K562 (cell line): ENCODE measurements at places on chromosomes 1 and 21.
A peak's percentile ranks its signal among the peaks of the same experiment; 100 is the strongest.

DNA sequence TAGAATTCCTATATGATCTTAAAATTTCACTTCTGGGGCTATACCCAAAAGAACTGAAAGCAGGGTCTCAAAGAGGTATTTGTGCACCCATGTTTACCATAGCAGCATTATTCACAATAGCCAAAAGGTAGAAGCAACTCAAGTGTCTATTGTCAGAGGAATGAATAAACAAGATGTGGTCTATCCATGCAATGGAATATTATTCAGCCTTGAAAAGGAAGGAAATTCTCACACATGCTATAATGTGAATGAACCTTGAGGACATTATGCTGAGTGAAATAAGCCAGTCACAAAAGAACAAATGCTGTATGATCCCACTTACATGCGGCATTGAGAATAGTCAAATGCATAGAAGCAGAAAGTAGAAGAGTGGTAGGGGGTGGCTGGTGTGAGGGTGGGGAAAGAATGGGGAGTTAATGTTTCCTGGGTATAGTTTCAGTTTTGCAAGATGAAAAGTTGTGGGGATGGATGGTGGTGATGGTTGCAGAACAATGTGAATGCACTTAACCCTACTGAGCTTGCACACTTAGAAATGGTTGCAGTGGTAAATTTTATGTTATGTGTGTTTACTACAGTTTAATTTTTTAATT lies 122.4 kb downstream of the TOMM20 start:
- no peak for DNase-seq
- H3K4me3 ChIP-seq: no peak overlapping the region
- no peak overlapping the region for H3K27ac ChIP-seq
- no peaks in the 10 kb centered on the region for H3K27me3 ChIP-seq
- H3K36me3 ChIP-seq: no peaks in the 10 kb centered on the region

- DNase-seq: no peak
- no peaks in the 10 kb centered on the region for H3K4me1 ChIP-seq
- no peak overlapping the region for H3K4me3 ChIP-seq
These were observed 318.4 kb downstream of the AJAP1 start for GRCh38 chr1:4972761-4973320.

- peaks cover 38% of the 10 kb centered on the region for H3K4me1 ChIP-seq
- peak; percentile 74 for DNase-seq
- no peaks in the 10 kb centered on the region for H3K27me3 ChIP-seq
- peak overlapping the region; percentile 64; the same call in 2 of the 3 replicates for H3K27ac ChIP-seq
- no peaks in the 10 kb centered on the region for H3K36me3 ChIP-seq
These were observed 7.4 kb upstream of the LRRN2 start for GRCh38 chr1:204692841-204693356.

DNA sequence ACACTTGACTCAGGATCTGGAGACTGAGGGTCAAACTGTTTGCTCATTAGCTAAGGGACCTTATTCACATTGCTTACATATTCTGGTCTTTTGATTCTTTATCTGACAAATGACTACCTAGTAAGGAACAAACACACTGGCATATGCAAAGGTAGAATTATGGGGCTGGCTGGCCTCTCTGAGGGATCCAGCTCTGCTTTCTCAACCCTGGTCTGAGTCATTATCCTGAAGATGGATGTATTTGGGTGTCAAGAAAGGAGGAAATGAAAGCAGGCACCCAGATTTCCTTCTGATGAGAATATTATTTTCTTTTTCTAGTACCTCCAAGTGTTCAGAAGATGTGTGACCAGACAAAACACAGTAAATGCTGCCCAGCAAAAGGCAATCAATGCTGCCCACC lies 6.0 kb downstream of the SMCP start:
- no peaks in the 10 kb centered on the region for H3K27me3 ChIP-seq
- no peak for DNase-seq
- H3K4me3 ChIP-seq: no peak overlapping the region
- no peaks in the 10 kb centered on the region for H3K36me3 ChIP-seq
- no peak overlapping the region for H3K27ac ChIP-seq
- H3K4me1 ChIP-seq: no peaks in the 10 kb centered on the region

DNA sequence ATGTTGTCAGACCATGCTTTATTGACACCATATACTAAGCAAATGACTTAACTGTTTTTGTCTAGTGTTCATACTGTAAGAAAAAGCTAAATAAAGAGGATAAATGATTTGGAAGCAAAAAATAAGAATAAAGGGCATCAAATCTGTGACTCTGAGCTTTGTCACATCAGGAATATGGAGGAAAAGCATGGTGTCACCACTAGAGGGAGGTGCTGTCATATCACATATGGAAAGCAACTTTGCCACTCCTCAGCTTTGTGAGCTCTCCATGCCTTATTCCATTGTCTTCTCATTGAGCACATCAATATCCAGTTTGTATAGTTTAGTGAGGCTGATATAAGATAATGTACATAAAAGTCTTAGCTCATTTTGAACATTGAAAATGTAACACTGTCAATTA lies 20.8 kb upstream of the GBP1 start:
- no peak overlapping the region for H3K27ac ChIP-seq
- no peaks in the 10 kb centered on the region for H3K4me1 ChIP-seq
- no peaks in the 10 kb centered on the region for H3K27me3 ChIP-seq
- no peaks in the 10 kb centered on the region for H3K36me3 ChIP-seq
- H3K4me3 ChIP-seq: no peak overlapping the region

GRCh38 chr1:203166192-203166940 lies 9.3 kb downstream of the MYBPH start:
- H3K27me3 ChIP-seq: peaks cover 29% of the 10 kb centered on the region; the same call in 2 of the 3 replicates
- no peak overlapping the region for H3K4me3 ChIP-seq
- DNase-seq: peak; percentile 67
- no peak overlapping the region for H3K27ac ChIP-seq

GRCh38 chr1:55463814-55464475 lies 248.8 kb upstream of the USP24 start:
- no peaks in the 10 kb centered on the region for H3K27me3 ChIP-seq
- DNase-seq: no peak
- H3K36me3 ChIP-seq: no peaks in the 10 kb centered on the region

GRCh38 chr1:243539636-243540035 lies 283.8 kb downstream of the SDCCAG8 start:
- H3K27me3 ChIP-seq: no peaks in the 10 kb centered on the region
- H3K4me1 ChIP-seq: no peaks in the 10 kb centered on the region
- H3K4me3 ChIP-seq: no peak overlapping the region
- H3K27ac ChIP-seq: no peak overlapping the region
- no peak for DNase-seq
- H3K36me3 ChIP-seq: no peaks in the 10 kb centered on the region

DNA sequence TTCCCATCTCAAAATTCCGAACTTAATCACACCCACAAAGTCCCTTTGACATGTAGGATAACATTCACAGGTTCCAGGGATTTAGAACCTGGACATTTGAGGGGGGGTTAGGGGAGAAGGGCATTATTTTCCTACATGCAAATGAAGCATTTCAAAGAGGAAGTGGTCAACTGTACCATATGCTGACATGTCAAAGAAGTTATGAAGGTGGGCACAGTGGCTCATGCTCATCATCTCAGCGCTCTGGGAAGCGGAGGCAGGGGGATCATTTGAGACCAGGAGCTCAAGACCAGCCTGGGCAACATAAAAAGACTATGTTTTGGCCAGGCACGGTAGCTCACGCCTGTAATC lies 35.7 kb downstream of the PTP4A2 start:
- no peak overlapping the region for H3K27ac ChIP-seq
- H3K4me3 ChIP-seq: no peak overlapping the region
- peaks cover 5% of the 10 kb centered on the region; the same call in 2 of the 3 replicates for H3K4me1 ChIP-seq
- H3K27me3 ChIP-seq: no peaks in the 10 kb centered on the region; the same call in 2 of the 3 replicates
- peaks cover 23% of the 10 kb centered on the region for H3K36me3 ChIP-seq

- H3K36me3 ChIP-seq: no peaks in the 10 kb centered on the region
- no peak overlapping the region for H3K27ac ChIP-seq
- H3K4me1 ChIP-seq: no peaks in the 10 kb centered on the region
- no peaks in the 10 kb centered on the region for H3K27me3 ChIP-seq
These were observed 354.8 kb upstream of the NFIA start for GRCh38 chr1:60727552-60727951.

DNA sequence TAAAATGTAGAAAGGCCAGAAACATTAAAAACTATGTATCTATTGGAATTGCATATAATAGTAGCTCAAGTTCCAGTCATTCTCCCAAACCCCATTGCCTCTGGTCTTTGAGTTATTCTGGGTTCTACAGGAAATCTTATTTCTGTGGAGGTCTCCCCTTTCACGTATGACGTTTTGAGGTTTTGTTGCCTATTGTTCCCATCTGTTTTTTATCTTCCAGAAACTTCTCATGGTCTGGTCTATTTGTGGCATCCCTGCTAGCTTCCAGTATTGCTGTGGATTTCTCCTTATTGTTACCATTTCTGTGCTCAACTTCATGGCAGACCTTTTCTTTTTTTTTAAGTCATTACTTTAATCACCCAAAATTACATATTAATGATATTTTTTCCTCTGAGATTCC lies 43.3 kb downstream of the DTL start:
- no peak overlapping the region for H3K4me3 ChIP-seq
- no peaks in the 10 kb centered on the region for H3K4me1 ChIP-seq
- peaks cover 98% of the 10 kb centered on the region for H3K36me3 ChIP-seq
- H3K27me3 ChIP-seq: no peaks in the 10 kb centered on the region
- H3K27ac ChIP-seq: no peak overlapping the region

DNA sequence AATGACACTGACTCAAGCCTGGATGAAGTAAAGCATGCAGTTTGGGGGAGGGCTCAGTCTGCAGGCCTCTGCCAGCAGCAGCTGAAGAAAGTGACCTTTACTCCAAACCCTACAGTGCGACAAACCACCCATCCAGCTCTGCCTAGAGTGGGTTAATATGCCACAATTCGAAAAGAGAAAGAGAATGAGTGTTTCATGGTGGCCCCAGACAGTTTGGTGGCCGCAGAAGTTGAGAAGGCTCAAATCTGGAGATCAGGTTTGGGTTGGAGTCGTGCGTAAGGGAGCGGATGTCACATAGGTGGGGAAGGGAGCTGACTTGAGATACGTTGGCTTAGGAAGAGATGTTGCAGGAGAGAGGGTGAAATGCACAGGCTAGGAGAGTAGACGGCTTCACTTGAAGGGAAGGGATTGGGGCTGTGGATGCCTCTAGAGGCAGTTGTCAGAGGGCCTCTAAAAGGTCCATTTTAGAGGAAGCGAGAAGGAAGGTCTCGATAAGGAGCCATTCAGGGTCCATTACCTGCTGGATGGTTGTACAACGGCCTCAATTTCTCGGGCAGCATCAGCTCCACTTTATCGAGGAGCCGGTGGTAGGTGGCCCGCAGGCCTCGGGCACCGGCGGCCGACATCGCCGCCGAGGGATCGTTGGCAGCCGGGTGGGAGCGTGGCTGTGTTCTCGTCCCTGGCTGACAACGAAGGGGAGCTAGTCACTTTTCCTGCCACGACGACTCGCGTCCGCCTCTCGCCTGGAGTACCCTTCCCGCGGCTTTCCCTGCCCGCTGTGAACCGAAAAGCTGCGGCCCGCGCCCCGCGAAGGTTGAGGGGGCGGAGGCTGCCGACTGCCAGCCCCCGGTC lies 1.0 kb upstream of the DCAF6 start:
- DNase-seq: peak; percentile 72
- H3K27ac ChIP-seq: peak overlapping the region; percentile 98
- H3K4me1 ChIP-seq: peaks cover 15% of the 10 kb centered on the region; the same call in 2 of the 3 replicates
- H3K27me3 ChIP-seq: no peaks in the 10 kb centered on the region
- H3K4me3 ChIP-seq: peak overlapping the region; percentile 81

- no peaks in the 10 kb centered on the region for H3K27me3 ChIP-seq
- no peaks in the 10 kb centered on the region for H3K4me1 ChIP-seq
- H3K27ac ChIP-seq: no peak overlapping the region
- DNase-seq: peak; percentile 17
These were observed 222.2 kb downstream of the C1orf94 start for GRCh38 chr1:34398916-34399275.

GRCh38 chr1:178345807-178346206 lies 151.0 kb downstream of the CLEC20A start:
- H3K27me3 ChIP-seq: no peaks in the 10 kb centered on the region
- no peaks in the 10 kb centered on the region for H3K36me3 ChIP-seq
- no peaks in the 10 kb centered on the region for H3K4me1 ChIP-seq
- H3K4me3 ChIP-seq: no peak overlapping the region
- no peak overlapping the region for H3K27ac ChIP-seq
